ENCODE measurements at places on chromosomes 13 and 19.

DNA sequence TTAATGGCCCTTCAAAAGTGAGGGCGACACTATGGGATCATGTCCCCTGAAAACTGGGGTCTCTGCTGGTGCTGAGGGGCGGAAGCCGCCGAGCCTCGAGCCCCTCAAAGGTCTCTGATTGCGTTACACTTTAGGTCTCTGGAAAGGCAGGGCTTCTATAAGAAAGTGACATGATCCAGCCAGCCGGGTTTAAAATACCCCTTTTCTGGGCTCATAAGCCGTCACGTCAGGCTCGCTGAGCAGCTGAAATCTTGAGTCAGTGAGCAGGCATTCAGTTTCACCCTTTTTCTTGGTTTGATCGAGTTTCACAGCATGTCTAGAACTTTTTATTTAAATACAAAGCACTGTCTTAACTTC, 600 bp upstream of the HMGB1 start:
- DNase-seq, result no peak

GRCh38 chr19:50500753-50501151, 10.2 kb downstream of the JOSD2 start:
- no peak for DNase-seq

- no peak for DNase-seq
Observed at GRCh38 chr13:46134494-46134893, 29.7 kb upstream of the CPB2 start.

DNA sequence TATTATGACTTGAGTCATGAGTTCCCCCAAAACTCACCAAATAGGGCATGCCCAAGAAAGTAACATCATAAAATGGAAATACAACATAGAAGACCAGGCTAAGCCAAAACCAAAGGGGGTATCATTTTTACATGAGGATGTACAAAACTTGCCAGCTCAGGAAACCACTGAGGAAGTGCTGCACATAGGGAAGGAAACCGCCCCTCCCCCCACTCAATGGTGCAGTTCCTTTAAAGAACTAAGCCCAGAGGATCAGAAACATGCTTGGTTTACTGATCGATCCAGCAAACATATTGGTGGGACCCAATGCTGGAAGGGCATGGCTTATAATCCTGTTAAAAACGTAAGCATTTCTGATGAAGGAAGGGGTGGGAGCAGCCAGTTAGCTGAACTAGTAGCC, 4.2 kb upstream of the ZNF486 start:
- DNase-seq, result no peak

DNA sequence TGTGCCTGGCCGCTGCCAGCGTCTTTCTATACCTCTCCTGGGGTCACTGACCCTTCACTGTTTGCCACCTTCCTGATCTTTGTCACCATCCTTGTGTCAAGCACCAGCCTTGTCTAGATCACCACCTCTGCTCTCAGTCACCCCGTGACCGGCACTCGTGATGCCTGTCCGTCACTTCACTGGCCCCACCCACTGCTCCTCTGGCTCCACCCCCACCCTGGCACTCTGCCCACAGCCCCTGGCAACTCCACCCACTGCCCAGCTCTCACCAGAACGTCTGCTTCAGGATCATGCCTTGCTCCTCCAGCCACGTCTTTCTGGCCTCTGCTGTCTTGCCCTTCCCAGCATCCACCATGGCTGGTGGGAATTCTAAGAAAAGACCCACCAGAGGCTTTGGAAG, 24.8 kb upstream of the PLA2G4C start:
- DNase-seq, result no peak

DNA sequence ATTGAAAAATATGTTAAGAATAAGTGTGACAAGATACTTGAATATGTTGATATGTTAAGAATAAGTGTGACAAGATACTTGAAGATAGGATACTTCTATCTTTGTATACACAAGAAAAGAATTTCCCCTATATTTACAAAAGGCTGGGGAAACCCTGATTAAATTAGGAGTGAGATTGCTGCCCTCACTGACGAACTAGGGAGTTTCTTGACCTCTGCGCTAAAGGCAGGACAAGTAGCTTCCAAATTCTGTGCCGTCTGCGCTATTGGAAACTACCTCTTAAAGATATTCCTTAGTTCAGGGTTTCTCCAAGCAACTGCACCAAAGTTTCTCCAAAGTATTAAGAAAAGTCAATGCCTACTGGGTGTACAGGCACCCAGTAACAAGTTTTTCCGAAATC, 730 bp downstream of the ZNF260 start:
- no peak for DNase-seq

- DNase-seq, result no peak
Observed at GRCh38 chr13:59413126-59413525, 750.6 kb downstream of the DIAPH3 start.

DNA sequence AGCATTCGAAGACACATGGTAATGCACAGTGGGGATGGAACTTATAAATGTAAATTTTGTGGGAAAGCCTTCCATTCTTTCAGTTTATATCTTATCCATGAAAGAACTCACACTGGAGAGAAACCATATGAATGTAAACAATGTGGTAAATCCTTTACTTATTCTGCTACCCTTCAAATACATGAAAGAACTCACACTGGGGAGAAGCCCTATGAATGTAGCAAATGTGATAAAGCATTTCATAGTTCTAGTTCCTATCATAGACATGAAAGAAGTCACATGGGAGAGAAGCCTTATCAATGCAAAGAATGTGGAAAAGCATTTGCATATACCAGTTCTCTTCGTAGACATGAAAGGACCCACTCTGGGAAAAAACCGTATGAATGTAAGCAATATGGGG, 16.2 kb upstream of the ZNF763 start:
- no peak for DNase-seq

DNA sequence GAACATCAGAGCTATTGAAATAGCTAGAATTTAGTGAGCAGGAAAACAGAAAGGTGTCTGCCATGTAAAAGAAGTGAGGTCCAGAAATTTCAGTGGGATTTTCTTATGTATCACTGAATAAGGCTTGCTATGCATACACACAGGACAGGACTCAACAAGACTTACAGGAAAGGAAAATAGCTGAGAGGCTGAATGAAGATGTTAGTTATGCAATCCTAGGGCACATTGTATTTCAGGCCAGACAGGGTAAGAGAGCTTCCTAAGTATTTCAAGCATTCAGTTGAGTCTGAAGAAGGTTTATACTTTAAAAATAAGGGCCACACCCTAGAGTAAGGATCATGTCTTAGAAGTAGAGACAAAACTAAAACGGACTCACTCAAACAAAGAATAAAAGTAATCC, 419.9 kb upstream of the PRR20A start:
- no peak for DNase-seq

GRCh38 chr19:1317274-1318003, 31.8 kb downstream of the EFNA2 start:
- DNase-seq, result no peak

- DNase-seq, result no peak
Observed at GRCh38 chr19:4370418-4371041, 27.2 kb downstream of the MPND start.

- DNase-seq, result no peak
Observed at GRCh38 chr13:110393761-110394160, 86.7 kb downstream of the COL4A2 start.

GRCh38 chr19:30276011-30276882, 95.9 kb upstream of the ZNF536 start:
- DNase-seq, result no peak

DNA sequence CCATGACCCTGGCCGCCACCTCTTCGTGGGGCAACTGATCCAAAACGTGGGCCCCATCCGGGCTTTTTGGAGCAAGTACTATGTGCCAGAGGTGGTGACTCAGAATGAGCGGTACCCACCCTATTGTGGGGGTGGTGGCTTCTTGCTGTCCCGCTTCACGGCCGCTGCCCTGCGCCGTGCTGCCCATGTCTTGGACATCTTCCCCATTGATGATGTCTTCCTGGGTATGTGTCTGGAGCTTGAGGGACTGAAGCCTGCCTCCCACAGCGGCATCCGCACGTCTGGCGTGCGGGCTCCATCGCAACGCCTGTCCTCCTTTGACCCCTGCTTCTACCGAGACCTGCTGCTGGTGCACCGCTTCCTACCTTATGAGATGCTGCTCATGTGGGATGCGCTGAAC, 9.6 kb downstream of the INSL3 start:
- no peak for DNase-seq

- no peak for DNase-seq
Observed at GRCh38 chr13:23386533-23386932, 47.0 kb downstream of the SACS start.

DNA sequence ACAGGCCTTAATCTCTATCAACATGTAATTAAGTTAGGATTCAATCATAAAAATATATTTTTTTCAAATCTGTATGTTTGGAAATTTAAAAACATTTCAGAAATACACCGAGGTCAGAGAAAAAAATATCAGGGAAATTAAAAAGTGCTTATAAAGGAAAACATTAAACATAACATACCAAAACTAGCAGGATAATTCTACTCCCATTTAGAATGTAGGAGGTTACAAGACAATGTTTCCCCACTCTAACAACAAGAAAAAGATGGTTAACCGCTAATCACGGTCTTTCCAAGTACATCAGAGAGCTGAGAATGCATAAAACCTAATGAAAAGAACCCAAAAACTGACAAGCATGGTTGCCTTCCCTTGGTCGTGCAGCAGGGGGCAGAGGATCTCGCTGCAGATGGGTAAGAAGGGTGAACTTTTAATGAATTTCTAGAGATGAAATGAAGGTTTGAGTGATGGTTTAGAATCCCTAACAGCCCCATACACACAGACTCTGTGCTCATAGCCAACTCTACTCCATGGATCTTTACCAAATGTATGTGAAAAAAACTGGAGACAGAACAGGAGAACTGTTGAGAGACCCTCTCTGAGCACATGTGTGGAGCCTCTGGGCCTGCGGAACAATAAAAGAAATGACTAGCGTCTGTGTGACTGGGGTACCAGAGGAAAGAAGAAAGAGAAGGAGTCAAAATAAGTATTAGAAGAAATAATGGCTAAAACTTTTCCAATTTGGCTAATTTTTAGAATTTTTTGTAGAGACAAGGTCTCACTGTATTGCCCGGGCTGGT, 51.3 kb upstream of the LSM14A start:
- no peak for DNase-seq

DNA sequence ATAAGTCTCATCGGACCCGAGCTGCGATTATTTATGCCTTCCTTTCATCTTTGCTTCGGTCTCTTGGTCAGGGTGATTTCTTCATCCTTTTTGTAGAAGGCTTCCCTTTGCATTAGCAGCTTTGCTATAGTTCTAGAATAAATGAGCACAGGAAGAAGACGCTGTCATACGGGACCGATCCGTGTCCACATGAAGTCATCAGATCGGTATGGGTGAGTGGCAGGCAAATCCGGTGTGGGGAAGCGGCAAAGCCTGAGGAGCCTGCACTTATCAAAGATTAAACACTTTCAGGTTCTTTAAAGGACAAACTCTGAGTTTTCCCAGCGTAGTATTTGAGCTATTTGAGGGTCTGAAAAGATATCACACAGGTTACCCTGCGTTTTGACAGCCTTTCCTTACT, 119.3 kb downstream of the IRS2 start:
- no peak for DNase-seq

DNA sequence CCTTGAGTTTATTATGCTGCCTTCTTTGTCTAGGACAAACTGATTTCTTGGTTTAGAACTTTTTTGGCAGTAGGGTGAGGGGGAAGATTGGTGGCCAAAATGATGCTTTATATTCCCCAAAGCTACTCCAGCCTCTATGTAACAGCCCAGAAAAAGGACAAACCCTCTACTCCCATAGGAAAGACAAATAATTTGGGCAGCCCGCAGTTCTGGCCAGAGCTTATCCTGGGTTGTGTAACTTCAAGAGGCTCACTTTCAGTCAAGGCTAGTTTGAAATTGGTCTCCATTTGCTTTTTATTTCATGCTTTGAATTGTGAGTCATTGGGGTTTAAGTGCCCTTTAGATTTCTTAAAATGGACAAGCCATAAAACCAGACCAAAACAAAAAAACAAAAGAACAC, 142.3 kb downstream of the OLFM4 start:
- no peak for DNase-seq

- no peak for DNase-seq
Observed at GRCh38 chr13:21670883-21671619, at the start of gene FGF9. FGF9 (plus strand) TSS chr13:21671073; CDS start chr13:21671913, 840 bp downstream.

GRCh38 chr19:8129061-8129618, 20.3 kb downstream of the FBN3 start:
- DNase-seq, result no peak

- no peak for DNase-seq
Observed at GRCh38 chr13:100636441-100636840, 38.2 kb downstream of the TMTC4 start.

DNA sequence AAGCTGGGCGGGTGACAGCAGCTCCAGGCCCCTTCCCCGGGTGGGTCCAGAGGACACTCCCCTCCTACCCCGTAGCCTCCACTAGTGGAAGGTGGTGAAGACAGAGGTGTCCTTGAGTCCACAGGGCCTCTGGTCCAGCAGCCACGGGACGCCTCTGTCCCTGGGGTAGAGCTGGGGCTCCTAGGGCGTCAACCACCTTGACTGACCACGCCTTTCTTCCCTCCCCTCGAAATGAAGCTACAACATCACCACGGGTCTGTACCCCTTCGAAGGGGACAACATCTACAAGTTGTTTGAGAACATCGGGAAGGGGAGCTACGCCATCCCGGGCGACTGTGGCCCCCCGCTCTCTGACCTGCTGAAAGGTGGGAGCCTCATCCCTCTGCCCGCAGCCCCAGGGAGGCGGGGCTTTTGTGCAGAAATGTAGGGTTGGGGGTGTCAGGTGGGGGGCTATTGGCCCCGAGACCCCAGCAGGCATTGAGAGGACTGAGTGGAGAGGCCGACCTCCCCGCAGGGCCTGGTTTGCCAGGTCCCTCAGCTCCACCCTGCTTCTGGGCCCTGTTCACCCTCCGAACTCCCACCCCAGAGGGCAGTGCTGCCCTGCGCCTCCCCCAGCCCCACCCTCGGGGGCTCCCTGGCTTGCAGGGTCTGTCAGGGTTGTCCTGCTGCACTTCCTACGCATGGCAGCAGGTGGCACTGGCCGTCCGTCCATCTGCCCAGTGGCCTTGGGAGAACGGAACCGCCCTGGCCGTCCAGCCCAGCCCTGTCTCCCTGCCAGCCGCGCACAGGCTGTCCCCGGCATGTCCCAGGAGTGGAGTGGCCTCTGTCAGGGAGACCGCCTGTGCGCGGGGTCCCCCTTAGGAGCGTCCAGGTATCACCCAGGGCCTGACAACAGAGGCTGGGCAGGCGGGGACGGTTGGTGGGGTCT, 15.7 kb downstream of the STK11 start:
- no peak for DNase-seq

DNA sequence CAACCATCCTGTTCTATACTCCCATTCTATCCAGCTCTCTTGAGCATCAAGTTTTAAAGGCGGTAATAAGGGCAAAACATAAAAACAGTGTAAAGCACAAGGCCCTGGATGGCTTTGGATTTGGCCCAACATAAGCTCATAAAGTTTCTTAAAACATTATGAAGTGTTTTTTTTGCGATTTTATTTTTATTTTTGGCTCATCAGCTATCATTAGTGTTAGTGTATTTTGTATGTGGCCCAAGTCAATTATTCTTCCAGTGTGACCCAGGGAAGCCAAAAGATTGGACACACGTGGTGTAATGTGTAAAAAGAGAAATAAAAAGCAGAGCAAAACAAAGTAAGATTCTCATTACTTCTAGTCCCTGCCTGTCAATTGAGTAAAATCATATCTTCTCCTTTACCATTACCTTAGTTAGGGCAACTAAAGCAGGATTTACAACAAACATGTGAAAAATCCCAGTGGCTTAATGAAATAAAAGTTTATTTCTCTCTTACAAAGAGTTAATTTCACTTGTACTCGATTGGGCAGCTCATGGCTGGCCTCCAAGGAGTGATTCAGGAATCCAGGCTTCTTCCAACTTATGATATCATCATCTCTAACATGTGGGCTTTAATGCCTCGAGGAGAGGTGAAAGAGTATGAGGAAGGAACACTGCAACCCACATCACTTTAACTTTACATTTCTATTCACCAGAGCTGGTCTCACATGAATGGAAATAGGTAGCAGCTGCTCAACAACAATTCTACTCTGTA, 725.2 kb upstream of the SLITRK1 start:
- DNase-seq, result no peak

GRCh38 chr19:13429563-13429962, 76.7 kb downstream of the CACNA1A start:
- no peak for DNase-seq

Measured in esophagus squamous epithelium (tissue), 5 donors.